ENCODE measurements at places on chromosomes 6 and 20. TPM values are rescaled to one million over a fixed set of nuclear protein-coding genes. Genes with fewer than 3 reads are reported as not detected.

FABP7 gene
- not detected for total RNA-seq

PTCHD4 gene
- total RNA-seq: 0.12 TPM

DEF6 gene
- 13.7 TPM for total RNA-seq

ADGB gene
- total RNA-seq: 0.70 TPM

CGAS gene
- 5.4 TPM for total RNA-seq
